ENCODE measurements at places on chromosomes 13 and 19.

DNA sequence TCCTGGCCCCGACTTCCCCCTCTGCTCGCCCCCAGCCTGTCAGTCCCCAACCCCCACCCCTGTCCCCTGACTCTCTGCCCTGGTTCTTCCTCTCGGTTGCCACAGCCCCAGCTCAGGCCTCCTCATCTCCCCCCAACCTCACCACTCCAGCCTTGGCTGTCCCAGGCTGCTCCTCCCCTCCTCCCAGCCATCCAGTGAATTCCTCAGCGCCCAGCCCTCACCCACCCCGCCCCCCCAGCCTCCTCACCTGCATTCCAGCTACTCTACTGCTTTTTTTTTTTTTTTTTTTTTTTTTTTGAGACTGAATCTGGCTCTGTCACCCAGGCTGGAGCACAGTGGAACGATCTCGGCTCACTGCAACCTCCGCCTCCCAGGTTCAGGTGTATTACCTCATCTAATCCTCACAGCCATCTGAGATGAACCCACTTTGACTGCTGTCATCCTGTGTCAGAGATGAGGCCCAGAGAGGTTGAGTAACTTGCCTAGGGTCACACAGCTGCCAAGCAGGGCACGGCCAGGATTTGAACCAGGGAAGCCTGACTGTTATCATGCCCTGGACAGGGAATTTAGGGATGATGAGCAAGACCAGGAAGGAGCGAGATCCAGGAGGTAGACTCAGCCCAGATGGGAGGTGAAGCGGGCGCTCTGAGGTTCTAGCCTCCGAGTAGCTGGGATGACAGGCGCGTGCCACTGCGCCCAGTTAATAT lies 2.6 kb downstream of the SULT2B1 start:
- no peak for DNase-seq

GRCh38 chr13:109154966-109155761 lies 525.8 kb downstream of the MYO16 start:
- DNase-seq = no peak

DNA sequence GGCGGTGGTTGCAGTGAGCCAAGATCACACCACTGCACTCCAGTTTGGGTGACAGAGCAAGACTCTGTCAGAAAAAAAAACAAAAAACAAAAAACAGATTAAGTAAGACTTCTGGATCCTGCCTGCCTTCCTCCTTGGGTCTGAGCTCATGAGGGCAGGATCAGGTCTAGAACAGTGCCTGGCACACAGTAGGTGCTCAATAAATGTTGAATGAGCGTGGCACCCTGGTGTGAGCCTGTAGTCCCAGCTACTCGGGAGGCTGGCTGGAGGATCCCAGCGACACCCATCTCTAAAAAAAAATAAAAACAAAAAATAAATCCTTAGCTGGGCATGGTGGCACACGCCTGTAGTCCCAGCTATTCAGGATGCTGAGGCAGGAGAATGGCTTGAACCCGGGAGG lies 2.8 kb upstream of the CDC37 start:
- no peak for DNase-seq

DNA sequence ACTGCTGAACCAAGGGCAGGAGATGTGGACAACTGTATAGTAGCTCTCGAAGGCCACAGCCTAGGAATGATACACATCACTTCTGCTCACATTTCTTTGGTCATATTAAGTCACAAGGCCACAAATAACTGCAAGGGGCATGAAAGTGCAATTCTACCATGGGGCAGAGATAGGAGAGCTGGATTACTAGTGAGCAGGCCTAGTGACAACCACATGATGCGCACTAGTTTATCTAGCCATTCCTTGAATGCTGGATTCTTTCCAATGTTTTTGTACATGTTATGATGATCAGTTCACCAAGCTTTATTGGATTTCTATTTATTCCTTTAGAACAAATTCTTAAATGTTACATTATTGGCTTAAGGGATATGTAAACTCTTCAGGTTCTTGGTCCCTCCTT lies 100.7 kb downstream of the MIPEP start:
- DNase-seq = no peak

DNA sequence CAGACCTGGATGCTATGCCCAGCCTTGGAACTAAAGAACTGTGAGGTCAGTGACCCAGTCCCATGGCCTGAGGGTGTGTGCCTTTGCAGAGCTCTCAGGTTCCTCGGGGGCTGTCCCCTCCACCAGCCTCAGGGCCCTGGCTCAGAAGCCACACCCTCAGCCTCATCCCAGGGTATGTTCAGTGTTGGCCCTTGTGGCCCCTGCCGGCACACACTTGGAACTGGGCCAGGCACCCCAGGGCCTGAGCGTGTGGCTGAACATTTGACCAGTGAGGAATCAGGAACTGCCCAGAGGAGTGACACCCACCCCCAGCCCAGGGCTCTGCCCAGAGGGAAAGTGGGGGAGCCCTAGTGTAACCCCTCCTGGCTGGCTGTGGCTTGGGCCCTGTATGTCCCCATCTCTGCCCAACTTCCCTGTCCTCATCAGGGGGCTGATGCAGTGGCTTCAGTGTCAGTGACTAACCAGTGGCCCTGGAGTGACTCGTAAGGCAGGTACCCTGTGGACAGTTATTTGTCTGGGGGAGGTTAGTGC lies 10.0 kb downstream of the NKPD1 start:
- DNase-seq = no peak

GRCh38 chr13:75636436-75637180 lies 478 bp downstream of the LMO7 start:
- no peak for DNase-seq

GRCh38 chr13:73822668-73823592 lies 311.3 kb downstream of the KLF12 start:
- no peak for DNase-seq

DNA sequence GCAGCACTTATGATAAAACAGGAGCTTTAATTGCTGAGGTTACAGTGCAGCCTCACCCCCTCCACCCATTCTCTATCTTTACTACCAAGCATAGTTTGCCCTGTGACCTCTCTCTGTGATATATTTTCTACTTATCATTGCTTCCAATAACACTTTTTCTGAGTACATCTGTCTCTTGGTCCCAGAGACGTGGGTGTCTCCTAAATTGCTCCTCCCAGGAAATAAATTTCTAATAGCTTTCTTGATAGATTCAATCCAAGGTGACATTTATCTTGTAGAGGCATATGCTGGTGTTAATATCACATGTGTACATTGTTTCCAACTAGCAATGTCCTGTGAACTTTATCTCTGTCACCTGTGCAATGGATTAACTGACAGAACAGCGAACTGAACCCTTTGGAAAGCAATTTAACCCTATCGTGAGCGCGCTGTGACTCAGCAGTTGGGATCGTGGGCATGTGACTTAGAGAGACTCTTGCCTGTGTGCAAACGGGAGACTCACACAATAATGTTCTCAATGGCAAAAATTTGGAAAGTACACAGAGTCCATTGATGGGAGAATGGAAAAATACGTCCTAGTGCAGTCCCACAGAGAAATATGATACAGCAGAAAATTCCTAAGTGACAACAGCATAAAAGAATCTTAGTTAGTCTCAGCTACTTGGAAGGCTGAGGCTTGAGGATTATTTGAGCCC lies 7.0 kb upstream of the MAP2K2 start:
- DNase-seq = no peak

GRCh38 chr13:23690668-23691067 lies 120.5 kb downstream of the TNFRSF19 start:
- DNase-seq = no peak

GRCh38 chr13:111179908-111180760 lies 65.0 kb downstream of the ARHGEF7 start:
- no peak for DNase-seq

DNA sequence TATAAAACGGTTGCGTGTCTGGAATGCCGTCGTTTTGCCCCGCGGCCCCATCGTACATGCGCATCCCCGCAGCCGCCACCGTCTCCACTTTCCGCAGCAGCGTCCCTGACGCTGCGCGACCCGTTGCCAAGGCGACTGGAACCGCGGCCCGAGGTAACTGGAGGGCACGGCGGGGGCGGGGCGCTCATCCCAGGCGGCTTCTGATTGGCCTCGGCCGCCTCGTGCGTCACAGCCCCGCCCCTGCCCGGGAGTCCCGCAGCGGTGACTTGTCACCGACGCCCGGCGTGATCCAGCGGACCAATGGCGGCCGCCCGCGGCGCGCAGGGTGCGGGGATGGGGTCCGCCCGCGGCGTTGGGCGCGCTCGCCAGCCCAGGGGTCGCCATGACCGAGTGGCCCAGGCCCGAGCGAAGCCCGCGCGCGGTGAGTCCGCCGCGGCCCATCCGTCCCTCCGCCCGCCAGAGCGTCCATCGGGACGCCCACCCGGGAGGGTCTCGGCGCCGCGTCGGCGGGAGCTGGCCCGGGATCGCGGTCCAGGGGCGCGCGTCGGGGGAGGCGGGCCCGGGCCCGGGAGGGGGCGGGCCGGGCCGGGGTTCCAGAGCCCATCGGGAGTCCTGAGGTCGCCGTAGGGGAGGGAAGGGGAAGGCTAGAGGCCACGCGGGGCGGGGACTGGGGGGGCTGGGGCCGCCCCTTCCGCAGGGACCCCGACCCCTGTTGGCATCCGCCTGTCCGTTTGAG lies at the start of gene ZSCAN1:
Gene ZSCAN1, plus strand, starts transcription at position 285 of the 736 bp plus-strand sequence. CDS start 3,812 bp downstream, outside the sequence.
- DNase-seq = peak; percentile 88

GRCh38 chr13:70736622-70737317 lies 628.5 kb upstream of the KLHL1 start:
- no peak for DNase-seq

DNA sequence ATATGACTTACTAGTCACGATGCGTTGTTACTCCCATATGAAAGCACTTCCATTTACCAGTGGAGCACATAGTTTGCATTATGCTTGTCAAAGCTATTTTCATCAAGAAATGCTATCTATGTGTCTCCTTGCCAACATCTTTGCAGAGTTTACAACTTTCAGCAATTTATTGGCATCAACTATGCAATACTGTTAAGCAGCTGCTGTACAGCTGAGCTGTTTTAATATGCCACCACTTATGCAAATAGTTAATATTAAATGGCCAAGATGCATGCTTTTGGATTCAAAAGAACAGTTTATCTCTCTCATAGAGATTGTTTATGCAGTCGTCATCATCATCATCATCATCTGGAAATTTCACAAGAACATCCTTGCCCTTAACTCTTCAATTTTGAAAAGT lies 67.9 kb upstream of the KLF5 start:
- no peak for DNase-seq

DNA sequence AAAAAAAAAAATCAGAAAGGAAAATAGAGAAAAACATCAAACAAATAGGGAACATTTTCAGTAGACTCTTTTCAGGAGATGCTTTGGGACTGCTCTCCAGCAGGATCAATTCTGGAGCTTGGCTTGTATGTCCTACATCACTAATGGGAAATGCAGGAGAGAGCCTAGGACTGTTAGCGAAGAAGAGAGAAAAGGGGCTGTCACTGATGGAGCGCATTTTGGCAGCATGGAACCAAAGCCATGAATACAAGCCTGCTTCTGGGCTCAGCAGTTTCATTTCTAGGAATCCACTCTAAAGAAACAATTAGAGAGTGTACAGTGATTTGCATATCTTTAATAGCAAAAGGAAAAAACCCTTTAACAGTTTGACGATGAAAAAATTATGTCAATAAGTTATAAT lies 203.9 kb downstream of the NUFIP1 start:
- DNase-seq = no peak

- DNase-seq = peak; percentile 83
Measured at GRCh38 chr19:12052497-12053169, at the start of gene ZNF878. ZNF878 (minus strand) TSS chr19:12052961; CDS start chr19:12052801, 160 bp downstream.

Data from anterior cingulate cortex (tissue), 58 donors.